ENCODE measurements at places on chromosomes 6 and 20.

GRCh38 chr6:135667691-135668455, 170.3 kb upstream of the AHI1 start:
- no peak for DNase-seq

GRCh38 chr6:53512626-53513025, 32.3 kb downstream of the GCLC start:
- no peak for DNase-seq

- no peak for DNase-seq
Measured at GRCh38 chr6:87401832-87402231, 5.9 kb upstream of the CFAP206 start.

GRCh38 chr20:733861-734260, 34.4 kb downstream of the SLC52A3 start:
- no peak for DNase-seq

DNA sequence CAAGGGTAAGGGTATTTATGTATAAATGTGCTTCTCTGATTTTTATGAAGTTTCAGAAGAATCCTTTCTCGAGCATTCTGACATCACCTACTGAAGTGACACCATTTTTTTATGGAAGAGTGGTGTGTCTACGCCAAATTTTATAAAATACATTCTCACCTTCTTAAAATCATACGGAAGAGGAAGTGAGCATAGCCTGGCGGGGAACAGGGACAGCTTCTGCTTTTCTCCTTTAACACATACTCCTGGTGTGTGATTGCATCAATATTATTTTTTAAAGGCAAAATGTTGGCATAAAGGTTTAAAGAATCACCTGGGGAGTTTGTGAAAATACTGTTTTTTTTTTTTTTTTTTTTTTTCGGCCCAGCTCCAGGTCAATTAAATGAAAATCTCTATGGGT, 733.6 kb upstream of the MAN1A1 start:
- DNase-seq = no peak

DNA sequence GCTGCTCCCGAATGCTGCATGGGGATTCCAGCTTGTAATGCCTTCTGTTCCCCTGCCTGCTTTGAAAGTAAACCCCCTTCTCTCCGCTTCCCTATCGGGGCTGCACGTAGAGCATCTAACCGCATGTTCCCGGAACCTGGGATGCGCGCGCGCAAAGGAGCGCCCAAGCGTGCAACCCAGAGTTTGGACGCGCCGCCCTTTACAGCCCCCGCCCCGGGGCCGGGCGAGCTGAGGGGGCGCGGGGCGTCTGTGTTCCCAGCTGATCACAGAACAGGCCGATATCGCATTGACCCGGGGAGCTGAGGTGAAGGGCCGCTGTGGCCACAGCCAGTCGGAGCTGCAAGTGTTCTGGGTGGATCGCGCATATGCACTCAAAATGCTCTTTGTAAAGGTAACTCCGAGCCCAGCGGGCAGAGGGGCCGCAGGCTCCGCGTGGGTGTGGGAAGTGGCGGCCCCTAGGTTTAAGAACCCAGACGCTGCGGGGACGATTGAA, 1.4 kb downstream of the LAMP5 start:
- peak; percentile 72 for DNase-seq

DNA sequence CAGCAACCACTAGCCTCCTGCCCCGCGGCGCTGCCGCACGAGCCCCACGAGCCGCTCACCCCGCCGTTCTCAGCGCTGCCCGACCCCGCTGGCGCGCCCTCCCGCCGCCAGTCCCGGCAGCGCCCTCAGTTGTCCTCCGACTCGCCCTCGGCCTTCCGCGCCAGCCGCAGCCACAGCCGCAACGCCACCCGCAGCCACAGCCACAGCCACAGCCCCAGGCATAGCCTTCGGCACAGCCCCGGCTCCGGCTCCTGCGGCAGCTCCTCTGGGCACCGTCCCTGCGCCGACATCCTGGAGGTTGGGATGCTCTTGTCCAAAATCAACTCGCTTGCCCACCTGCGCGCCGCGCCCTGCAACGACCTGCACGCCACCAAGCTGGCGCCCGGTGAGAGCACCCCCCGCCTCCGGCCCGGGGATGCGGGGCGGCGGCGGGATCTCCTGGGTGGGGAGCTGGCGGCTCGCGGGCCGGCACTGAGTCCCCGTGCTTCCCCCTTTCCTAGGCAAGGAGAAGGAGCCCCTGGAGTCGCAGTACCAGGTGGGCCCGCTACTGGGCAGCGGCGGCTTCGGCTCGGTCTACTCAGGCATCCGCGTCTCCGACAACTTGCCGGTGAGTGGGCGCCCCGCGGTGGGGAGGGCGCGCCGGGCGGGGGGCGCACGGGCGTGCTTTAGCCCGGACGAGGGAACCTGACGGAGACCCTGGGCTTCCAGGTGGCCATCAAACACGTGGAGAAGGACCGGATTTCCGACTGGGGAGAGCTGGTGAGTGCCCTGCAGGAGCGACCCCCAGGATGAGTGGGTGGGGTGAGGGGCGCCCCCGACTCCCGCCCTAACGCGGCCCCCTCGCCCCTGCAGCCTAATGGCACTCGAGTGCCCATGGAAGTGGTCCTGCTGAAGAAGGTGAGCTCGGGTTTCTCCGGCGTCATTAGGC, 585 bp downstream of the PIM1 start:
- DNase-seq = peak; percentile 34

- no peak for DNase-seq
Measured at GRCh38 chr6:133431031-133431430, 189.9 kb downstream of the EYA4 start.

DNA sequence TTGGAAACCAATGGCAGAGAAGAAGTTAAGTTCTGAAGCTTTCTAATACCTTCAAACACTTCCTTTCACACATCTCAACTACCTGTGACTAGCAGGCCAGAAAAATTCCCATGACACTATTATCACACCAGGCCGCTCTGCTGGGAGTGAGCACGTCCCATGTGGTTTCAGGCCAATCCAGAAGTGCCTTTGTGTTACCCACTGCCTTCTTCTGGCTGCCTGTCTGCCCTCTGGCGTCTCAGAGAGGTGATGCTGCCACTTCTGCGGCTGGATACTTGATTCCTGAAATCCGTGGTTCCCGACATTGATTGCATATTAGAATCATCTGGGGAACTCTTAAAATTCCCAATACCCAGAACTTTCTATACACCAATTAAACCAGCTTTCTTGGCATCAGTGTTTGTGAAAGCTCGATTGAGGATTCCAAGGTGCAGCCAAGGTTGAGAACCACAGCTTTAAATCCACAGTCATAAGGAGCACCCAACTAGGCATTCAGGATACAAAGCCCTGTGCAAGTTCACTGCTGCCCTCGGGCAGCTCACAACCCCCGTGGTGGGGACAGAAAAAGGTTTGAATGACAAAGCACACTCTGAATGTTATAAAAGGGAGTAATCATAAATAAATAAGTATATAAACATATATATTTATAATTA, 65.6 kb downstream of the STMND1 start:
- peak; percentile 69 for DNase-seq

DNA sequence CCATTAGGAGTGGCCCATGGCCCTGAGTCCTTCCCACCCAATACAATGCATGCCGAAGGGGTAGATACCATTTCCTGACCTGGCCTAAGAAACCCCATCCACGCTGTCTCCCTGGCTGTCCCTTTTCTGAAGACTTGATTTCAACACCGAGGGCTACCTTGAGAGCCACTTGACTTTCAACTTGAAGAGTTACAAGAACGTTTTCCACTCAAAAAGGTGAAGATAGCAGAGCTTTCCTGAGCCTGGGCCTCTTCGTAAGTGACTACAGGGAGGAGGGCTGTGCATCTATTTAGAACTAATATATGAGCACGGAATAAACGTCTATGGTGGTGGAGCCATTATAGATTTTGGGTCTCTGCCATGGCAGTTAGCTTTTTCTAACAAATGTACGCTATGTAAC, 14.4 kb upstream of the PPP1R14C start:
- DNase-seq = no peak

DNA sequence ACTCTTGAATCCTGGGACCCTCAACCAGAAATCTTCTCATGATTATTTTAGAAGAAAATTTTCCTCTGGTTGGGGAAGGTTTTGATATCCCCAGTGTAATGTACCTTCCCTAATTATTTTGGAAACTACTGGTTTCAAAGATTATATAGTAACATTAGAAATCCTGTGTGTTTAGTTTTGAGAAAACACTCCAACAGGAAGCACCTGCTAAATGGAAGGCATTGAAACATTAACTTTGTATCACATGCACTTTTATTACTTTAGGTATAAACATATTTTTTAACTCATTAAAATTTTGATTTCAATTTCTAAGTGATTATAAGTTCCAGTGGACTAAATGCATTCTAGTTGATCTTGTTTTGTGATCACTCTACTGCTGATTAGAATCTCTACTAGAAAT, 109.3 kb downstream of the SESN1 start:
- DNase-seq = no peak

DNA sequence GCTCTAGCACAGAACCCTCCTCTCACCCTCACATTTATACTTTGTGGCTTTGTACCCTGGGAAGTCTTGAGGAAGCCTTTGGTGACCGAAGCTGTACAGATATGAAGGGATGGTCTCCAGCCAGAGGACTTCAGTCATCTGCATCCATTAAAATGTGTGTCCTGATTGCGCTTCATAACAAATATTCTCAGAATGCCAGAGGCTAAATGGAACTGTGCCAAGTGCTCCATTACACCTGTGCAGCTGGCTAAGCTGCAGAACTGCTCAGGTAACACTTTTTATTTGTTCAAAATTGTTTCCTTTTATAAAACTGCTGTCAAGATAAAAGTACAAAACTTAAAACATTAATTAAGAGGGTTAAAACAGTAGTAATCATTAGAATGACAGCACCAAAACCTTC, 22.3 kb downstream of the TPBG start:
- no peak for DNase-seq

- DNase-seq = no peak
Measured at GRCh38 chr6:13383328-13384163, 55.2 kb upstream of the TBC1D7 start.

DNA sequence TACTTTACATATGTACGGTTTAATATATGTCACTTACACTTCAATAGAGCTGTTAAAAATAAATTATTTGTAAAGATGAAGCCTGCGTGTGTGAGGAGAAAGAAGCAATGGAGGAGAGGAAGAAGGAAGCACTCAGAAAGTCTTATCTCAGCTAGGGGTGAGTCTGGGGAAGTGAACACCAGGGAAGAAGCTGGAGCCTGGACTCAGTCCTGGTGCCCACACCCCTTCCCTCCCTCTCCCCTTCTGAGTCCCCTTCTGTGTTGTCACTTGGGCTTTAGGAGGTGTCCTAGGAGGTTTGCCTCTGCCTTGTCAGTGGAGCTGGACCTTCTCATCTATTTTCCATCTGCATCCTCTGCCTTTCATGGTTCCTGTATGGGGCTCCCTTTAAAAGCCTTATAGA, 1.9 kb downstream of the SIRPB2 start:
- no peak for DNase-seq

GRCh38 chr6:150929416-150929815, 63.9 kb downstream of the MTHFD1L start:
- DNase-seq = no peak

- peak; percentile 15 for DNase-seq
Measured at GRCh38 chr6:35025232-35026188, 115.6 kb downstream of the TCP11 start.

- DNase-seq = no peak
Measured at GRCh38 chr6:15906420-15907016, 222.4 kb upstream of the MYLIP start.

DNA sequence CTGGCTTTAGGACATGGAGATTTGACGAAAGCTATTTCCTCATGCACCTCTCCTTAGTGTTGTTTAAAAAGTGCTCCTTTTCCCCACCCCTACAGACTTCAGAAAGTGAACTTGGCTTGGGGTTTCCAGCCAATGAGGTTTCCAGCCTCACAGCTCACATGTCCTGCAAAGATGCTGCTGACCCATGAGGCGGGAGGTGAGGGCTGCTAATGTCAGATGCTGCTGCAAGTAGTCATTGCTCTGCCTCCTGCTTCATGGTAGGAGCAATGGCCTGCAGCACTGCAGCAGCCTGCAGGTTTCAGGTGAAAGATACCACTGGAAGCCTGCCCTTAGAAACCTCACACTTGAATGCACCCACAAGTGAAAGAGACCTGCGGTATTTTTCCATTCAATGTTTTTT, 112.8 kb downstream of the LAMP5 start:
- no peak for DNase-seq
